ENCODE measurements at places on chromosomes 16 and 17.

DNA sequence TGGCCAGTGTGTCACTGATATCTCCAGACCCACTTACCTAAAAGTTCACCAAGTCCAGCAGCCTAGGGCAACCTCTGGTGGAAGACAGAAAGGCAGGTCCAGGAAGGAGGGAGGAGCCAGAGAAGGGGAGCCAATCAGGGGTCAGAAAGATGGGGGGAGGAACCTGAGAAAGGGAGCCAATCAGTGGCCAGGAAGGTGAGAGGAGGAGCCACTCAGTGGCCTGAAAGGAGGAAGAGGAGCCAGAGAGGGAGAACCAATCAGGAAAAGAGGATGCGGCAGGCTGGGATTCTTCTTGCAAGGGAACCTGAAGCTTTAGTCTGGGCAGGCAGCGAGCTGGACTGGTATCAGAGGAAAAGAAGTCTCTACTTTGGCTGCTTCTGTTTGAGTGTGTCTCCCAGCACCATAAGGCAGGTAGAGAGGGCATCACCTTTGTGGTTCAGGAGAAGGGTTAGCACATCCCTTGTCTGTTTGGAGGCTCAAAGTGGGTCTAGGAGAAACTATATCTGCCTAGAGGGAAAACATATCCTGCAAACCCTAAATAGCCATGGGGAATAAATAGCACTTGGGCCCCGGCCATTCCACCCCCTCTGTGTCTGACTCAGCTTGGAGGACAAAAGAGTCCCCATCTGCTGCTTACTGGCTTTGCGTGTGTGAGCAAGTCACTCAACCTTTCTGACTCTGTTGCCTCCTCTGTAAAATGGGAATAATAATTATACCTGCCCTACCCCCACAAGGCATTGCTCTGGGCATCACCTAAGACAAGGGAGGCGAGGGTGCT lies 43.4 kb upstream of the CRHR1 start:
- peak; percentile 32 for DNase-seq

DNA sequence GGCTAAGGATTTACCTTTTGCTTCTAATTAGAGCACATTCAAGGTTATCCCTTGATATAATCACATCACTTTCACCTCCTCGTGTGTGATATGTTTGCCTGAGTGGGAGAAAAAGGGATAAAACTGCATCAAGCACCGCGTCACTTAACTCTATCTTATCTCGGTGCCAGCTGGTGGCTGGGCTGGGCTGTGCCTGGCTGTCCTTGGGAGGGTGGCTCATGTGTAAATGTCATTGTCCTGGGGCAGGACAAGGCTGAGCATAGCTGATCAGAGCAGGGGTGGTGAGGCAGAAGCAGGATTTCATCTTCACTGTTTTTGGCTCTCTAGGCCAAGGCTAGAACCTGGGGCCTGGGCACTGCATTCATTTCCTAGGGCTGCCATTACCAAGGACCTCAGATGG lies 105.3 kb downstream of the RAP1GAP2 start:
- DNase-seq: no peak

- DNase-seq: peak; percentile 53
These were observed 440 bp downstream of the NPRL3 start for GRCh38 chr16:138049-138417.

GRCh38 chr16:57123974-57124674 lies 31.7 kb downstream of the CPNE2 start:
- no peak for DNase-seq

DNA sequence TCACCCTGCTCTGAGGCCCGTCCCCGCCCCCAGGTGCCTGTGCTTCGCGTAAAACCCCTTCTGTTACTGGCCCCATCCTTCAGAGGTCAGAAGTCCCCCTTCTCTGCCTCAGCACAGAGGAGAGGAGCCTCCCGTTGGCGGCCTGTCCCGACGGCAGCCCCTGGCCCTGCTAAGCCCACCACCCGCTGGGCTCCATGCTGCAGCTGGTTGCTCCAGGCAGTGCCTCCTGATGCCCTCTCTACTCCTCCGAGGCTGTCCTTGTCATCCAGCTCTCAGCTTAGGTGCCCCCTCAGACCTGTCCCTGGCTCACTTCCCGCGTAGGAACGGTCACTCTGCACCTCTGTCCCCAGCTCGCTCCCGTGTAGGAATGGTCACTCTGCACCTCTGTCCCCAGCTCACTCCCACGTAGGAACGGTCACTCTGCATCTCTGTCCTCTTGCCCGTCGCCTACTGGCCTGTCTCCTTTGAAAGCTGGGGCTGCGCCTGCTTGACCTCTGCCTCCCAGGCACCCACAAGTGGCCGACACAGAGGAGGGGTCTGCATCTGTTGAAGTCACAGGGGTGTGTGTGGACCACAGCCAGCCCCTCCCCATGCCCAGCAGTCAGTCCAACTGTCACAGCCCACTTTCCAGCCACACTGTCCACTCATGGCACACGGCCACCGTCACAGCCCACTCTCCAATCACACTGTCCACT lies 31.7 kb upstream of the ZC3H18 start:
- no peak for DNase-seq

GRCh38 chr17:74212209-74212912 lies 1.0 kb upstream of the TTYH2 start:
- DNase-seq: peak; percentile 51

DNA sequence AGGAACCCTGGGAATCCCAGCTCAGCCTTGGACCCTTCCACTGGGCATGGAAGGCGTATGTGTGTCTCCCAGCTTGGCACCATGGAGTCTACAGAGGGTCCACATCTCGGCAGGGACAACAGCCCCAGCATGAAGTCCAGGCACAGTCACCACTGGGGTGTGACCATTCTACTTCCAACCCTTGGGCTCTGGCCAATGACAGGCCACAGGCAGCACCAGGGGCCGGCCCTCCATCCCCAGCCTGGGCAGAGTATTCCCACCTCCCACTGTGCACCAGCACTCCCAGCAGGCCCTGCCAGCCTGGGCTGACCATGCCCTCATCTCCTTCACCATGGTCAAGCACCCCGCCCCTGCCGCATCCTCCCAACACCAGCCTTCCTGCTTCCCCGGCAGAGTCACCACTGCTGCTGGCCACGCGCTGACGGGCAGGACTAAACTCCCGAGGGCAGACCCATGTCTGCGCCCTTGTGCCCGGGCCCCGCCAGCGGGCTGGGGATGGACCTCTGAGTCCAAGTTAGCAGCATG lies 9.5 kb upstream of the PPP1R27 start:
- DNase-seq: no peak

GRCh38 chr17:70076831-70077230 lies 1.8 kb downstream of the KCNJ16 start:
- no peak for DNase-seq

GRCh38 chr17:64447526-64447925 lies 1.4 kb upstream of the MILR1 start:
- DNase-seq: no peak

Measured in GM03348 (cell line).